ENCODE measurements at places on chromosomes 2 and 18.

DNA sequence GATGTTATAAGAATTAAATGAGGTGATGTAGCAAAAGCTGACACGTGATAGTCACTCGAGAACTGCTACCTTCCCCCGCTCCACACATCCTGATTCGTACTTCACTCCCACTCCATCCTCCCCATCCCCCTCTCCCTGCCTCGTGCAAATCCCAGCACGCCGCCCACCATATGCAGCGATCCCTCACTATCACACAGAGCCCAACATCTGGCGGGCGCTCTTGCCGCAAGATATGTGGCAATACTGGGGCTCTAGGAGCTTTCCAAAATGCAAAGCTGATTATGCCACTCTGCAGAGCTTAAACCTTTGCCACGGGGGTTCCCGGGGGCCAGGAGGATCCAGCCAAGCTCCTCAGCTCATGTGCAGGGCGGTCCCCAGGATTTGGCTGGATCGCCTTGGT lies 37.4 kb downstream of the DNMT3A start:
- DNase-seq = no peak

DNA sequence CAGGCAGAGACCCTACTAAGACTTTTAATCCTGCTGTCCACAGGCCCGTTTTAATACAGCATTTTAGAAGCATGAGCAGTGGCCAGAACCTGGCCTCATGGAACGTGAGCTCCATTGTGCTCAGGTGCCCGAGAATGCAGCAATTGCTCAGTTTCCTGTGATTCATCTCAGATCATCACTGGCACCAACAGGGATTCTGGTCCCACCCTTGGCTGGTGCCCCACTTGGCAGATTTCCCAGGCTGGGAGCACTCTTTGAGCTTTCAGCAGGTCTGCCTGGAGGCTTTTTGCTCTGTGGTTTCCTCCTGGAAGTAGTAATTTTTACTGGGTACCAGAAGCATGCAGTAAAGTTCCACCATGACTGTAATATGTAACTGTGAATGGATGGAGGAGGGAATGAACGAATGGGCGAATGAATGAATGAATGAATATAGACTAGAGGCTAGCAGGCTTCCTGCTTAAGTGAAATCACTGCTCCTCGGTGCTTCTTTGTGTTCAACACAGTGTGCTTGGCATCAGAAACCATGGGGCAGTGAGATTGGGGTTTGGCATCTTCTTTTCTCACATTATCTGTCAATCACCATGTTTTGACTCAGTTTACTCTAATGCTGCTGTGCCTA lies 312.9 kb downstream of the PRKCE start:
- peak; percentile 14 for DNase-seq

DNA sequence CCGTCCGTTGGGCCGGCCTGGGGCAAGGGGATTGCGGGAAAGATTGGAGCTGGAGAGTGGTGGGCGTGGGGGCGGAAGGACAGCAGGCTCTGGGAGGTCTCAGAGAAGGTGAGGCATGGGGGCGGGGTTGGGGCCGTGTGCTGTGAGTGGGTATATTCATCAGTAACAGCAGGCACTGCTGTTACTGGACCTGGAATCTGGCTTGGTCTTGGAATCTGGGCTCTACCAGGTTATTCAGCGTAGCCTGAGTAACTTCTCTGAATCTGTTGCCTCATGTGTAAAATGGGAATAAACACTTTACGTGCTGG lies 435 bp downstream of the RNF181 start:
- DNase-seq = peak; percentile 54

DNA sequence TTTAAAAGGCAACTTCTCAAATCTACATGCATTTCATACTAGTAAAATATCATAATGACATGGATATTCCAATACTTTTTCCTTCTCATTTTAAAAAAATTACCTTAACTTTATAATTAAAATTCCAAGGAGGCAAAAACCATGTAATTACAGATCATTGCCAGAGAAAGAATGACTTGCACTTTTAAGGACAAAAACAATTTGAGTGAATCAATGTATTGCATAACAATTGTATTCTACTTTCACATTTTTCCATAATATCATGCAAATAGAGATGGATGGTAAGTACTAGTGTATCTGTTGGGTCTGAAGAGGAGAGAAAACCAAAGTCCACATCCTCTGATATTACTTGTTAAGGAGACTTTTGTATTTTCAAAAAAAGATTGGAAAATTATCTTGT lies 89.5 kb upstream of the NCK2 start:
- DNase-seq = no peak

GRCh38 chr2:652881-653480 lies 24.2 kb downstream of the TMEM18 start:
- DNase-seq = no peak

- DNase-seq = peak; percentile 14
Measured at GRCh38 chr18:57859314-57859713, 56.2 kb upstream of the ATP8B1 start.

DNA sequence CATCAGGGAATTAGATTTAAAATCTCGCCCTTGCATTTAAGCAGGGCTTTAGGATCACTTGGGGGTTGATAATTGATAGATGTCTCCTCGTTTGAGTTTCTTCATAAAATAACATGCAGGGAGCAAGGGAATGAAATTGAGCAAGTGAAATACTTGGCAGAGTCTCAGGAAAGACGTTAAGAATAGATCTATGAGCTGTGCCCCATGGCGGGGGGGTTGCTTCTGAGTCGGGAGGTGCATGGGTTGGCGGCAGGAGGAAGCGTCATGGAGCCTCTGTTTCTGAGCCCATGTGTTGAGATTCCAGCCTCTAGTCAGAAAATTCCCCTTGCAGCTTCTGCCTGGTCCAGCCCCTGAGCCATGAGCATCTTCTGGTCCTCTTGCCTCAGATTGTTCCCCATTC lies 82.0 kb downstream of the APOB start:
- no peak for DNase-seq

GRCh38 chr2:13006426-13006825 lies 289.7 kb downstream of the TRIB2 start:
- DNase-seq = no peak

- no peak for DNase-seq
Measured at GRCh38 chr2:18752667-18753422, 163.5 kb upstream of the NT5C1B start.

- no peak for DNase-seq
Measured at GRCh38 chr2:218063486-218063885, 5.6 kb upstream of the RUFY4 start.

DNA sequence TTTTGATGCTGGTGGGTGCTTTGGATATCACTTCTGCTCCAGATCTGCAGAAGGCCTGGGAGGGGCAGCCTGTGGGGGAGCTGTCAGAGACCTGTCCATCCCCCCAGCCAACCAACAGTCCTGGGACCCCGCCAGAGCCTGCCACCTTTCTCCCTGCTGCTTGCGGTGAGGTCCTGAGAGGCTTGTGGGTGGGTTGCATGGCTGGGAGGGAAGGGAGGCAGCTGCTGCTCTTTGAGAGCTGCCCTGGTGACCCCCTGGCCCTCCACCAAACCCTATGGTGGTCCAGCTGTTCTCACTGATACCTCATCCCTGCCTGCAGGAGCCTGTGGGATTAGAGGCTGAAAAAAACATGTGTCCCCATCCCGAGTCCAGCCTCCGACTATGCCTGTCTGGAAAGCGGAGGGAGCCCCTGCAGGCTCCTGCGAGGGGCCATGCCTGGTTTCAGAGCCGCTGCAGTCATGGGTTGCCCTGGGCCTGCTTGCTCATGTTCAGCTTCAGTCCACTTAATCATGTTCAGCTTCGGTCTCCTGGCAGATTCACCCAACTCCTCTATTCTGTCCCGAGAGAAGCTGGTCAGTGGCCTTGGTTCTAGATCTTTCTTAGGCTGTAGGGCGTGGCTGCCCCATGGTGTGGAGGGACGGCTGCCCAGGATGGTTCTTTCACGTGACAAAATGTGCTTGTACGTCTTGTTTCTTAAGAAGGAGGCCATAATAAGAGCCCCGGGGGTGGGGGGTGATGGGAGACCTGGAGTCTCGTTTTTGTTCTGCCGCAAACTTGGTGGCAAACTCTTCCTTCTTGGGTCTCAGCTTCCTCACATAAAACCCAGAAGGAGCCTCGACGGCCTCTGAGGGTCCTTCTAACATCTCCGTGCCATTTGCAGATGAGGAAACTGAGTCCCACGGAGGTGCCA lies 98.5 kb downstream of the CTIF start:
- DNase-seq = no peak

- no peak for DNase-seq
Measured at GRCh38 chr2:190637903-190638618, 10.8 kb upstream of the NAB1 start.

DNA sequence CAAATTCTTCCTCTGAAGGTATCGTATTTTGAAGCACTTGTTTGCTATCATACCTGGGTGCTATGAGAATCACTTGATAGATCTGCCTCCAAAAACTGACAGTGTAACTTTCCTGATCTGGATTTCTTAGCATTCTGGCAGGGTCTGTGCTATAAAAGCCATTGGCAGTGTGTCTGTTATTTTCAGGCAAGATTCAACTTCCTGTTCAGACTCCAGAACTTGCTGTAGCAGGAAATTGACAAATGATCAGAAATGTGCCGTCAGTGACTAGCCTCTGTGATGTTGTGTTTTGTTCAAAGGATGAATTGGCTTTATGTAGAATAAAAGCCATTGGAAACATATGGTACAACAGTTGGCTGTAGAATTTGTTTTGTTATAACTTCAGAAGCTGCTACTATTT lies 273.3 kb downstream of the PTPRM start:
- no peak for DNase-seq

- DNase-seq = no peak
Measured at GRCh38 chr18:26073758-26074157, 16.7 kb downstream of the SS18 start.

GRCh38 chr18:21004726-21005125 lies 106.9 kb downstream of the ROCK1 start:
- no peak for DNase-seq

DNA sequence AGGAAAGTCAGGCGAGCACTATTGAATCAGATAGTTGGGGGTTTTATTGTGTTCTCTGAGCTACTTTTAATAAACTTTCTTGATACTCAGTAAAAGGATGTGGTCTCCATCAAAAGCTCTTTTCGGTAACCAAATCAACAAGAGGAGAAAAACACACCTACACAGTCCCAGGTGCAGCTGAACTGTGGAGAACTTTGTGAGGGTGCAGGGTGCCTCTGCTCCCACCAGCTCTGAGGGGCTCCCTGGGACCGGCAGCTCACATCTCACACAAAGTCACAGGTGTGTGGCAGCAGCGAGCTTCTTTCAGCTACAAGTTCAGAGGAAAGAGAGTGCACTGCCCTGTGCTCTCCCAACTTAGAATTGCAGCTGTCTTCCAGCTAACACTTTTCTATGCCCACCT lies 650.4 kb downstream of the RNF144A start:
- DNase-seq = peak; percentile 77

- no peak for DNase-seq
Measured at GRCh38 chr2:158394453-158394852, 62.1 kb downstream of the CCDC148 start.

GRCh38 chr2:203934711-203935438 lies 1.7 kb upstream of the ICOS start:
- no peak for DNase-seq

All from activated CD4-positive, alpha-beta T cell treated with anti-CD3 and anti-CD28 coated beads for 48 hours (primary cell).